NCI-H1694 (cell line): ENCODE measurements at places on chromosomes 6 and 20.

DNA sequence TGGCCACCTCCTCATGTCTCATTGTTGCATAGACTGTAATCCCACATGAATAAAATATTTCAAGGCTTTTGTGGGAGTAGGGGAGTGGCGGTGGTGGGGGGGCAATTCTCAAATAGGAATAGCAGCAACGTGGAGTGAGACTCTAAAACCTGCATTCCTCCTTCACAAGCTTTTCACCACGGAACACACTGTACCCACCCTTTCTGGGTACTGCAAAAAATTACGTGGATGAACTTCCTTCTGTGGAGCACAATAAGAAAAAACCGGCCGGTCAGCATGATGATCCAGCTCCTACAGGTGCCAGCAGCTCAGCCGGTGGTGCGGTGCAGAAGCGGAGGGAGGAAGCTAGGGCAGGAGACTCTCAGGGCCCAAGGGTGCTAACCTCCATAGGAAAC is 930 bp upstream of the RRAGD start:
- DNase-seq, result no peak

- no peak for DNase-seq
These were observed 184.9 kb upstream of the SNX9 start for GRCh38 chr6:157637941-157638662.

GRCh38 chr6:46989398-46989797 is 52.7 kb downstream of the ADGRF1 start:
- DNase-seq, result no peak

GRCh38 chr6:127267646-127268625 is 1.3 kb downstream of the RNF146 start:
- no peak for DNase-seq

DNA sequence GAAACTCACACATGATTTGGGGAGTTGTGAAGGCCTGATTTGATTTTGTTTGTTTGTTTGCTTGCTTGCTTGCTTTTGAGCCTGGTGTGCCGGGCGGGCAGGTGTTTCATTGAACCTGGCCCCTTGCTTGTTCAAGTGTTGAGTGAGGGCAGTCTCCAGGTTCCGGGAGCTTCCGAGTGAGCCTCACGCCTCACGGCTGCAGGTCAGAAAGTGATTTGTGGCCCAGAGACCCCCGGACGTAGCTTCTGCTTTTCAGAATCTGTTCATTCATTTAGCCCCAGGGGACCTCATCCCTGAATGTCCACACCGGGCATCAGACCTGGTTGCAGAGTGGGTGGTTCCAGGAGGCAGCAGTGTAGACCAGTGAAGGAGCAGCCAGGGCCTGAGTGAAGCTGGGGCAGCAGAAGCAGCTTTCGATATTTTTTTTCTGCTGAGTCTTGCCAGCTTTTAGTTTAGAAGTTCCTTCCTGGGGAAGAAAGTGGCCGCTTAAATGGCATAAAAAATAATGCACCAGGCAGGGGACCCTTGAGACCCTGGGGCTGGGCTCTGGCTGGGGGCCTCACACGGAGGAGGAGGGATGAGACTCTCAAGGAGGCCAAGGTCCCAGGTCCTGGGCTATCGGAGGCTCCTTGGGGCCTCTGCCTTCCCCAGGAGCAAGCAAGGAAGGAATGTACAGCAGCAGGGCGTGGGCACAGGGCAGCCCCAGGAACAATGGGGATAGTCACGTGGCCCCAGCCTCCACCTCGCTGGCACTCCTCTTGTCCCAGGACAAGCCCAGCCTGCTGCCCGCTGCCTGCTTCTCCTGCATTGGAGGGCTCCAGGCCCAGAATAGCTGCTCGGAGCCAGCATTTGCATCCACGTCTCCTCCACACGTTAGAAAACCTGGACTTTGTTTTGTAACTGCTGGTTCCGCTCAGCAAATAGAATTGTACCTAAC is 89.2 kb upstream of the BHLHE23 start:
- DNase-seq, result no peak

DNA sequence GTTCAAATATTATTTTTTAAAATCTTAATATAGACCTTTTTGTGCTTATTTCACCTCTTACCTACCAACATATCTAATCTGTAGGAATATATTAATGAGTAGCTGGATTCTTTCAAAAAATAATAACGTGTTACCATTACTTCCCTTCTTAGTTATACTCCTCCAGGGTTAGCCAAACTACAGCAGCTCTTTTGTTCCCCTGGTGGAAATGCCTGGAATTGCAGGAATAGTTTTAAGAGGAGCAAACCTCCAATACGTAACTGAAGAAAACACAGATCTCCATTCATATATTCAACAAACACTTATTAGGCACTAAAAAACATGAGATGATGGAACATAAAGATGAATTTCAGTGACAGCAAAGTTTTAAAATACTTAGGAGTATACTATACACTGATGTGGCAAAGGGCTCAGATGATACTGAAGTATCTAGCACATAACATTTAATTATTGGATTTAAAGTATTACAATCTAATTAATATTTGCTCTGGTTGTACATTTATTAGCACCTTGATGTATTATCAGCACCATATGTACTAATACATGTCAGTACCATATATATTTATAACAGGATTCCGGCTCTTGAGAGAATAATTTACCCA is 78.3 kb downstream of the TBX18 start:
- DNase-seq, result no peak

- DNase-seq, result peak; percentile 73
These were observed 78.8 kb downstream of the CDS2 start for GRCh38 chr20:5205348-5206210.

GRCh38 chr6:33104887-33105286 is 29.1 kb downstream of the HLA-DPB1 start:
- DNase-seq, result no peak

- no peak for DNase-seq
These were observed 59.2 kb upstream of the SNX9 start for GRCh38 chr6:157763904-157764177.

DNA sequence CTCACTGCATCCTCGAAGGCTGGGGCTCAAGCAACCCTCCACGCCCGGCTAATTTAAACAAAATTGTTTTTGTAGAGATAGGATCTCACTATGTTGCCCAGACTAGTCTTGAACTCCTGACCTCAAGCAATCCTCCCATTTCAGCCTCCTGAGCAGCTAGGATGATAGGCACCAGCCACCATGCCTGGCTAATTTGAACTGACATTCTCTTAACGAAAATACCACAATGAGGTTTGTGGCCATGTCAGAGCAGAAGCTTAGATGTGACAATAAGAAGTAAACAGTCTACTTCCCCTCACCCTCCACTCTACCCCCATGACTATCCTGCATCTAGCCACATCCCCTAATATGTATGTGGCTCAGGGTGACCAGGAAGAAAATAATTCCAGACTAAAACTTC is 74.8 kb upstream of the PLCB4 start:
- DNase-seq, result no peak

GRCh38 chr20:63351811-63352591 is 9.1 kb downstream of the CHRNA4 start:
- peak; percentile 25 for DNase-seq

DNA sequence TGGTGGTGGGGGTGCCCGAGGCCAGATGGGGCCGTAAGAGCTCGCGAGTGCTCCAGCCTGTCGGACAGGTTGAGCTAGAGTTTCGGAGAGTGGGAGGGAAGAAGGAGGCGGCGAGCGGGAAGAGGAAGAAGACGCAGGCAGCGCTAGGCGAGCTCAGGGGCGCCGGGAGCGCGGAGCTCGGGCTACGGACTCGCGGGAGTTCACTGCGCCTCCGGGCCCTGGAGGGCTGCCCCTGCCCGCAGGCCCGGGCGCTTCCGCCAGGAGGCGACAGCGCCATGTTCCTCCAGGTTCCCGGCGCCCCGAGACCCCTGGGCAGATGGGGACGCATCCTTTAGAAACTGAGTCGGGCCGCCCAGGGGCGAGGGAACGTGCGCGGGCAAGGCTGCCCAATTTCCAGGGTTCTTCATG is 984 bp downstream of the TFAP2C start:
- DNase-seq, result no peak

DNA sequence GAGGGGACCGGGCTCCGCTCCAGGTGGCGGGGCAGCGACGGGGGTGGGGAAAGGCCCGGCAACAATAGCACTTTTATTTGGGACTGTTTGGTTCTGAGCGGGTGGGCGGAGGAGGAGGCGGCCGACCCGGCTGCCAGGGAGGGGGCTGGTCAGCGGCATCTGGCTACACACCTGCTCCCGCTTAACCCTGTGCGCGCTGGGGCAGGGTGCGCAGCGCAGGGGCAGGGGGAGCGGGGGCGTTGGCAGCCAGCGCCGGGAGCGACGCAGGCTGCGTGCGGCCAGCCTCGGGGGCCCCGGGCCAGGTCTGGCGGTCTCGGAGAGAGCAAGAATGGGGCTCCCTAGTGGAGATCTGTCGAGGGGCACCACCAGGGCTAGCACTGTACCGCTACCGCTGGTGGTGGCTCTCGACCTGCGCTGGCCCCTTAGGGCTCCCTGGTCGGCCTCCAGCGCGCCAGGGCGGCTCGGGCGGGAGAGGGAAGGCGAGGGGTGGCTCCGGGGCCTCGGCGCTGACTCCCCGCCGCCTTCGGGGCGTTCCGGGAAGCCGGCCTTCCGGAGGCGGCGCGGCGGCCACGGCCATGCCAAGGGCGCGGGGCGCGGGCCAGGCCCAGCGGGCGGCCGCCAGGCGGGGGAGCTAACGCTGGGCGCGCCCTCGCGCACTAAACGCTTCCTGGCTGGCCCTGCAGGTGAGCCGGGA is 92.4 kb downstream of the NCR2 start:
- DNase-seq, result no peak

DNA sequence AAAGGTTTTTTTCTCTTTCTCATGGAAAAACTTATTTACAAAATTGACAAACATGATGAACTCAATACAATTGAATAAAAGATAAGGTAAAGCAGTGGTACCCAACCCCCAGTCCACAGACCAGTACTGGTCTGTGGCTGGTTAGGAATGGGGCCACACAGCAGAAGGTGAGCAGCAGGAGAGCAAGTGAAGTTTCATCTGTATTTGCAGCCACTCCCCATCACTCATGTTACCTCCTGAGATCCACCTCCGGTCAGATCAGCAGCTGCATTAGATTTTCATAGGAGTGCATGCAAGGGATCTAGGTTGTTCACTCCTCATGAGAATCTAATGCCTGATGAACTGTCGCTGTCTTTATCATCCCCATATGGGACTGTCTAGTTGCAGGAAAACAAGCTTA is 47.5 kb downstream of the HMGCLL1 start:
- DNase-seq, result no peak

GRCh38 chr20:3734111-3734843 is 1.8 kb downstream of the HSPA12B start:
- DNase-seq, result no peak

- DNase-seq, result no peak
These were observed 77.7 kb upstream of the CLDN20 start for GRCh38 chr6:155186052-155186658.
